Stimulated activated CD4-positive, alpha-beta T cell treated with anti-CD3 and anti-CD28 coated beads, Interleukin-15, amount 100 ng/mL, for 1 hour (primary cell): ENCODE measurements at places on chromosomes 12 and 14.

- no peak for DNase-seq
Observed at GRCh38 chr12:95739561-95740313, 50.8 kb downstream of the NTN4 start.

DNA sequence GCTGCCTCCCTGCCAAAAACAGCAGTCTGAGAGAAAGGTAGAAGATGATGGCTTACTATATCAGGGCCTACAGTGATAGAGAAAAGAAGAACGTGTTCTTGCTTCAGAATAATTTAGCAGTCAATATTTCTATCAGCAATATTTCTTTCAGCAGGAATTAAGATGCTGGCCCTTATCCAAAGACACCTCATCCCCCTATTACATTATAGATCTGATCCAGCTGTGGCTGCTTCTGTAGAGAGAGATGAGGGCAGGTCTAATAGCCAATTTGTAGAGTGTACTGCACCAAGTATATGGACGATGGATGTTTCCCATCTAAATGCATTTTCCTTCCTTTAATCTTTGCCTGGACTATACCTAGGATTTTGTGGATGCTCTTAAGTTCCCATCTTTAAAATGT, 451.7 kb downstream of the NPAS3 start:
- no peak for DNase-seq

- no peak for DNase-seq
Observed at GRCh38 chr12:15278816-15279658, 43.3 kb upstream of the PTPRO start.

GRCh38 chr12:57735952-57736740, 2.4 kb downstream of the AGAP2 start:
- DNase-seq = no peak

DNA sequence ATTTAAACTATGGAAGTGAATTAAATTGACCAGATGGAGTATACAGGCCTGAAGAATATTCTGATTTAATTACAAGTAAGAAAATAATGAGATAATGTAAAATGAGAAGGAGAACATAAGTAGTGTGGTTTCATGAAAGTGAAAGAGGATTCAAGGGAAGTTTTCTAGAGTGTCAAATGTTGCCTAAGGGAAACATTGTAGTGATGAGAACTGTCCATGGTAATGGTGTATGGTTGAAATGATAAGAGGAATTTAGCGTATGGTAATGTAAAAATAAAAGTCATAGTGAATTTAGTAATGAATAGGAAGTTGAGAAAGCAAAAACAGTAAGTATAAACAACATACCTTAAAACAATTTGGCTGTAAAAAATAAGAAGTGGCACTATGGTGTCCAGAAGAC, 1954.6 kb upstream of the FLRT2 start:
- DNase-seq = no peak

DNA sequence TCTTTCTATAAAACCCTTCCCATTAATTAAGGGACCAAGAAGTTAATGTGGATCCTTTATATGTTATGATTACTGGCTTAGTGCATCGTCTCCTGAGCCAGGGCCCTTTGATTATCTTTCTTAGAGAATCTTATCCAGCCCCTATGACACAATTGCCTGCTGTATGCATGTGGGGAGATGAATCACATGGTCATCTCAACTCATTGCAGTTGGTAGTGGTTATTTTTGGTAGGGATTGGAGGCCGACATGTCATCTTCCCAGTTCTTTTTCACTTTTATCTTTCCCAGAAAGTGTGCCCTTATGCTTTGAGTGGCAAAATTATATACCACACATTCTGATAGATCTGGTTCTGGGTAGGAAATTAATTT, 26.0 kb downstream of the ZNF664 start:
- DNase-seq = no peak

- no peak for DNase-seq
Observed at GRCh38 chr12:117603316-117604113, 242.1 kb upstream of the NOS1 start.

DNA sequence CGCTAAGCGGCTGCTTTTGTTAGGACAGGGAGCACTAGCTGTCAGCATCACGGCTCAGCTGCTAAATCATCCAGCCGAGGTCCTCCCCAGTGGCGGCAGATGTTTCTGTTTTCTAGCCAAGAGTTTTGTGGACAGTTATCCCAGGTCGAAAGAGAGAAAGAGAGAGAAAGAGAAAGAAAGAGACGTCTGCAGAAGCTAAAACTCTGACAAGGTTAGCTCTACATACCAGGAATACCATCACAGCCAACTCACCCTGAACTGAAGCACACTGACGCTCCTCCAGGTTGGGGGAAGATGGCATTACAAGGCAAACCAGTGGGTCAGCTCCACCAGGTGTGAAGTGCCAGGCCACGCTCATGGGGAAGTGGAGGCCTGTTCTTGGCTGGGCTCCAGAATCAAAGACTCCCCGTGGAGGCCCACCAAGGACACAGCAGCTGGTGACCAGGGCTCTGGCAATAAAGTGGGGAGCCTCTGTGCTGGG, 64.9 kb upstream of the DICER1 start:
- no peak for DNase-seq

DNA sequence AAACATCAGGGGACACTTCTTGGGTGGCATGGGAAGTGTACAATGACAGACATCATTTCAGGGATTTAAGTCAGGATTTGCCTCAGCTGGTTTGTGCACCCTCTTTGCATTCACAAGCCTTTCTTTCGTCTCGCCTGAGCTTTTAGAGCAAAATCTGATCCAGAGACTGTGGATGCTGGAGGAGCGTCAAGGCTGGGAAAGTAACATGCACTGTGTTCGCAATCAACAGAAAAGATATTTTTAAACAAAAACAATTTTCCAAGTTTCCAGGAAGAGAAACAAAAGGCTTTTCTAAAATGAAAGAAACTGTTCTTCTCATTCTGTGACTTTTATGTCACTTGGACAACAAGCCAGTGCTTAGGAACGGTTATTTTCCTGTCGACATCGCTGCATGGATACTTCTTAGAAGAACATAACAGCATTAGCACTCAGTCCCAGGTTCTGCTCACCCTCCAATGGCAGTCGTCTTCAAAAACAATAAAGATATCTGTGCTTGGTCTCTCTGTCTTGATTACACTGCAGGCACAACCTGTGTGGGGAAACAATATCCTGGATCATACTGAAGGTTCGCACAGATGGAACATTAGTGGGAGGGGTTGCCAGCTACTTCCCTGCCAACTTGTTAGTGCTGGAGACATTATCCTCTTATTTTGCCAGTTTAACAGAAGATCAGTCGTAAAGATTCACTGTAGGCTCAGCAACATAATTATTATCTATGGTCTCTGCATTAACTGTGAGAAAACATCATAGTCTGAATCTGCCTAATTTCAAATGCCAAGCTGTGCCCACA, 403.3 kb upstream of the ATP2B1 start:
- DNase-seq = no peak

- DNase-seq = no peak
Observed at GRCh38 chr12:60240891-60241290, 645.1 kb downstream of the SLC16A7 start.

DNA sequence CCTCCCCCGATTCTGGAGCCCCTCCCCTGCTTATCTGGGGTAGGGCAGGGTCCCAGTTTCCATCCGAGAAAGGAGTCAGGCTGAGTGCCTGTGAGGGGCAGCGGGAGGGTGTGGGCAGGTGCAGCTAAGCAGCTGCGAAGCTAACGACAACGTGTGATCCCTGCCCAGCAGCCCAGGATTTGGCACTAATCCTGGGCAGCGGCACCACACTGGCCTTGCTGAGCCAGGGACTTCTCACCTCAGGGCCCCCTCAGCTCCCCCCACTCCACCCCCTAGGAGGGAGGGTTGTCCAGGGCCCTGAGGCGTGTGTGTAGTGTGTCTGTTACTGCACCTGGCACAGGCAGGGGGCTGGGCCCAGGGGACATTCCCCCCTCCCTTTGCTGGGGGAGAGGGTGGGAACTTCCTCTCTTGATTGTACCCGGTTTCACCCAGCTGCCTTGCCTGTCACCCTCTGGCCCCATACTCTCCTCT, 1.8 kb downstream of the SMIM41 start:
- DNase-seq = no peak

GRCh38 chr14:89746654-89747053, 207.9 kb downstream of the EFCAB11 start:
- no peak for DNase-seq

DNA sequence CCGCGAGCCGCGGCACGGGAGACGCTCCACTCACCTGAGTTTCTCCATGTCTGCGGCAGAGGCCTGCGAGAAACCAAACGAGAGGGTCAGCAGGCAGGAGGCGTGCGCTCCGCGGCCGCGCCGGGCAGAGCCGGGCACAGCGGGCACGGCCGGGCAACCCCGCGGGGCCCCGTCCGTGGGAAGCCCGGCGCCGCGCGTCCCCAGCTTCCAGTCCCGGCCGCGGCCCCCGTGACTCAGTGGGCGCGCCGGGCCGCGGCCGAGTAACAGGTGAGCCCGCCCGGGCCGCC, 19.4 kb downstream of the BEGAIN start:
- no peak for DNase-seq

DNA sequence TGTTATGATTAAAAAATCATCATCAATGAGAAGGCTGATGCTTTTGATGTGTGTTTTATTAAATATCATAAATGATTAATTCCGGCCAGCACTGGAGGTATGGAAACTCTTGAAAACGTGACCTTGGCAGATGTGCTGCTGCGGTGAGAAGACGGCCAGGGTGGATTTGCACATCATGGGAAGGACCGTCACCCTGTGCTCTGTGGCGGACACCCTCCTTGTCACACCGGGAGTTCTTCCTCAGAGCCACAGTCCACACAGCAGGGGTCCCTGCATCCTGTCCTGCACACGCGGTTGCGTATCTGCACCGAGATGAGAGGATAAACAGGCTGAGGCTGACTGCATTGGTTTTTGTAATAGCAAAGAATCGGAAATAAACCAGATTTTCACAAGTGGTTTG, 33.5 kb downstream of the FZD10 start:
- no peak for DNase-seq

DNA sequence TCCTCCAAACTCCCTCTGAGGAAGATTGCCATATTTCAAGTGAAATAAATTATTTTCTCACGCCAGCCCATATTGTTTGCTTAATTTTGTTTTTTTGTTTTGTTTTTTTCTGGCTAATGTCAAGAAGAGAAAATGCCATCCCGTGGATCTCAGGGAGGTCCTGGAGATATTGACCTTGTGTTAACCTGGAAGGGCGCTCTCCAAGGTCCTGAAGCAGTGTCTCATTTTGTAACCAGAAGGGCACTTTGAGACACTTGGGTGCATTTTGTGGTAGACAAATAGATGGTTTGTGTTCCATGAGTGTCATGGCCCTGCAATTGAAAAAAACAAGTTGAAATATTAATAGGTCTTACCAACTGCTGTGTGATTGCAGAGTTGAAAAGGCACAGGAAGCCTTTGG, 268.9 kb downstream of the SUDS3 start:
- no peak for DNase-seq

DNA sequence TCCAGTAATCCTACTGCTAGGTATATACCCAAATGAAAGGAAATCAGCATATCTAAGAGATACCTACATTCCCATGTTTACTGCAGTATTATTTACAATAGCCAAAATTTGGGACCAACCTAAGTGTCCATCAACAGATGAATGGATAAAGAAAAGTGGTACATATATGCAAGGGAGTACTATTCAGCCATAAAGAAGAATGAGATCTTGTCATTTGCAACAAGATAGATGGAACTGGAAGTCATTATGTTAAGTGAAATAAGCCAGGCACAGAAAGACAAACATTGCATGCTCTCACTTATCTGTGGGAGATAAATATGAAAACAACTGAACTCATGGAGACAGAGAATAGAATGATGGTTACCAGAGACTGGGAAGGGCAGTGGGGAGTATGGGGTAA, 109.5 kb downstream of the INSM2 start:
- DNase-seq = no peak

GRCh38 chr12:126193190-126193589, 1128.0 kb downstream of the AACS start:
- no peak for DNase-seq

DNA sequence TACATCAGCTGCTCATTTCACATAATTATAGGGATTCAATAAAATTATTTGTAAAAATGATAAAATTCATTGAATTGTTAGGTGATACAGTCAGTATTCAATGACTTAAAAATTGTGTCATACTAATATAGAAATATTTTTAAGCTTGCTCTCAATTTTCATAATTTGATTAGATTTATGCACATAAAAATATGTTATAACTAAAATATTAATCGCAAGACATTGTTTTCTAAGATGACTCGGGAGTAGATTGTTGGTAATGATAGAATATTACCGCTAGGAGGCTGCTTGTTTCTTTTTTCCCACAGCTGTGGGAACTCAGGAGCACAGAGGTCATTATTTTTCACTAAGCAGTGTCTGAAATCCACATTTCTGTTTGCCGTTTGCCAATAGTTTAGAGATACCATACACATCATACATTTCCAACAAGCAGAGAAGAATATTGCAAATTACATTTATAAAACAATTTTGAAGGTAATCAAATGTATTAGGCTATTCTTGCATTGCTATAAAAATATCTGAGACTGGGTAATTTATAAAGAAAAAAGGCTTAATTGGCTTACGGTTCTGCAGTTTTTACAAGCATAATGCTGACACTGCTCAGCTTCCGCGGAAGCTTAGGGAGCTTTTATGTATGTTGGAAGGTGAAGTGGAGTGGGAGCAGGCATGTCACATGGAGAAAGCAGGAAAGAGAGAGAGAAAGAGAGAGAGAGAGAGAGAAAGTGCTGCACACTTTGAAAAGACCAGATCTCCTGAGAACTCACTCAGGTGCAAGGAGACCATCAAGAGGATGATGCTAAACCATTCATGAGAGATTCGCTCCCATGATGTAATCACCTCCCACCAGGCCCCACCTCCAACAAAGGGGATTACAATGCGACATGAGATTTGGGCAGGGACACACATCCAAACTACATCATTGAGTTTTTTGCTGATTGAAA, 9.2 kb downstream of the CD69 start:
- no peak for DNase-seq

DNA sequence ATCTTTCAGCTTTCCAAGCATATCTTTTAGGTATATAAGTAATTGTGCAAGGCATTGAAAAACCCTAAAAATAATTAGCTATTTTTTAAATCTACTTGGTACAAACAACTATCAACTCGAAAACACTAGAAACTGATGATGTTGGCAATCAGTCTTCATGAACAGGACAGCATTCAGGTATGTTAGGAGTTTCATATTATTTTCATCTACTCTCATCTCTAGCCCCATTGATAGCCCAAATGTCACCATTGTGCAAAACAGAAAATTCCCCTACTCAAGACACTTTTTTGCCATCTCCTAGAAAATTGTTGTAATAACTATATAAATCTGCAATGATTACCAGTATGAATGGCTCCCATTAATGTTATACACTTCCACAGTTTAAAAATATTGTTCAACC, 144.5 kb upstream of the KRAS start:
- no peak for DNase-seq

GRCh38 chr12:51951843-51952722, 584 bp downstream of the ACVR1B start:
- no peak for DNase-seq
